Naive thymus-derived CD4-positive, alpha-beta T cell (primary cell): ENCODE measurements at places on chromosomes 2 and 18. TPM values are rescaled to one million over a fixed set of nuclear protein-coding genes. Genes with fewer than 3 reads are reported as not detected.

- H3K4me3 ChIP-seq, result no peak overlapping the region
- no peaks in the 10 kb centered on the region for H3K36me3 ChIP-seq
- H3K27me3 ChIP-seq, result no peaks in the 10 kb centered on the region
- H3K4me1 ChIP-seq, result no peaks in the 10 kb centered on the region
Measured at GRCh38 chr2:10285556-10286198, 17.0 kb upstream of the HPCAL1 start.

DNA sequence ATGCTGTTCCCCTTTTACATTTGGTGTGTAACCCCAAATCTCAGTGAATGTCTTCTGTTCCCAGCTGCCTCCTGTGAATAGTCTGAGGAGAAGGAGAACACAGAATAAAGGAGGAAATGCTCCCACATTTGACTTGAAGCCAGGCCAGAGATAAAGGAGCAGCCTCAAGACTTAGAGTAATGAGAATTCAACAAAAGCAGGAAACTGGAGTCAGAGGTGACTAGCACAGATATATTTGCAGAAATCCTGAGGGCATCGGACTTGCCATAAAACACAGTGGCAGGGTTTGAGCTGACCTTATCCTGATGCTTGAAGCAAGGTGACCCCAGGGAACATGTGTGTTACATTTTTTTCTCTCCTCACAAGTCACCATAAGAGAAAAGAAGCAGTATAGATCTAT is 291.4 kb upstream of the RND3 start:
- no peak overlapping the region for H3K27ac ChIP-seq
- H3K4me1 ChIP-seq, result no peaks in the 10 kb centered on the region
- H3K27me3 ChIP-seq, result no peaks in the 10 kb centered on the region
- no peak overlapping the region for H3K4me3 ChIP-seq

GRCh38 chr2:56380861-56381260 is 197.1 kb downstream of the CCDC85A start:
- no peak overlapping the region for H3K4me3 ChIP-seq
- H3K36me3 ChIP-seq, result no peaks in the 10 kb centered on the region
- no peak for DNase-seq
- H3K4me1 ChIP-seq, result no peaks in the 10 kb centered on the region
- H3K27me3 ChIP-seq, result no peaks in the 10 kb centered on the region

ERFE gene
- 0.28 and 0.31 TPM in 2 replicates for total RNA-seq

DNA sequence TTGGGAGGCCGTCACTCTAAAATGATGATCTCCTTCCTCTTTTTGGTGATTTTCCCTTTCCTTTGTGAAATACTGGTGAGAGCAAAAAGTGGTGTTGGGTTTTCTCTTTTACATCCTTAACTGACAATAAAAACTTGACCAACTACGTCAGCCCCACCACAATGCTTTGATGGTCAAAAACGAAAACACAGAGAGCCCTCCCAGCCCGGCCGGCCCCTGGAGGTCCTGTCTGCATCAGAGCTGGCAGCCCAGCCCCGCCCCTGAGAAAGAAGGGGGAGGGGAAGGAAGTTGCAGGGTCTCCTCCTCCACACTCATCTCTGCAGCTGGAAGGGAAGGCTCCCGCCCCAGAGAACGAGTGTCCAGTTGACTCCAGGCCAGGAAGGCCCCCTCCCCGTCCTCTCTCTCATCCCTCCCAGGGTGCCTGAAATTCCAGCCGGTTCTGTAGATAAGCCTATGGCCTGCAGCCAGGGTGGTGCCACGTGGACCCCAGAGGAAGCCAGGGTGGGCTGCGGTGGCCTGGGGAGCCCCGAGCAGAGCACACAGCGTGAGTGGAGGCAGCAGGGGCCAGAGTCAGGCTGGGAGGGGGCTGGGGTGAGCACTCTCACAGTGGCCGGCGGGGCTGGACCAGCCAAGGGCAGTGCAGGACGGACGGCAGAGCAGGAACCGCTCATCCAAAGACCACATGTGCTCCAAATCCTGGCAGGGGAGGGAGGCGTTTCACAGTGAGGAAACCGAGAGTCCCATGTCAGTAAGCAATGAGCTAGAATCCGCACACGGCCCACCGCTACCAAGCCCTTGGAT is 19.8 kb downstream of the BIN1 start:
- no peaks in the 10 kb centered on the region for H3K36me3 ChIP-seq
- no peaks in the 10 kb centered on the region for H3K27me3 ChIP-seq
- peaks cover 41% of the 10 kb centered on the region for H3K4me1 ChIP-seq

GRCh38 chr18:5142131-5142530 is 54.9 kb downstream of the AKAIN1 start:
- no peaks in the 10 kb centered on the region for H3K27me3 ChIP-seq
- peaks cover 15% of the 10 kb centered on the region for H3K4me1 ChIP-seq
- no peak overlapping the region for H3K27ac ChIP-seq
- no peak for DNase-seq
- no peaks in the 10 kb centered on the region for H3K36me3 ChIP-seq

DNA sequence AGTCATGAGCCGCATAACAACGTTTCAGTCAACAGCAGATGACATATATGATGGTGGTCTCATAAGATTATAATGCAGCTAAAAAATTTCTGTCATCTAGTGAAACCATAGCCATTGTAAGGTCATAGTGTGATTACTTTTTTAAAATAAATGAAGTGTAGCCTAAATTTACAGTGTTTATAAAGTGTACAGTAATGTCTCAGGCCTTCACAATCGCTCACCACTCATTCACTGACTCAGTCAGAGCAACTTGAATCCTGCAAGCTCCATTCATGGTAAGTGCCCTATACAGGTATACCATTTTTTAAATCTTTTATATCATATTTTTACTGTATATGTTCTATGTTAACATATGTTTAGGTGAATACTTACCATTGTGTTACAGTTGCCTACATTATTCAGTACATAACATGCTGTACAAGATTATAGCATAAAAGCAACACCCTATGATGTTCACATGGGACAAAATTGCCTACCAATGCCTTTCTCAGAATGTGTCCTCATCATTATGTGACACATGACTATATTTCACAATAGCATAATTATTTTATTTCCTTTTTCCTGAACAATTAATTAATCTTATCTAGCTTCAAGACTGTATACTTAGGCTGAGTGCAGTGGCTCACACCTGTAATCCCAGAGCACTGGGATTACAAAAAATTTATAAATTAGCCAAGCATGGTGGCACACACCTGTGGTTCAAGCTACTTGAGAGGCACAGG is 1115.9 kb upstream of the ZEB2 start:
- H3K4me3 ChIP-seq, result no peak overlapping the region
- H3K27me3 ChIP-seq, result no peaks in the 10 kb centered on the region
- H3K27ac ChIP-seq, result no peak overlapping the region
- no peaks in the 10 kb centered on the region for H3K4me1 ChIP-seq
- DNase-seq, result no peak

- no peak overlapping the region for H3K4me3 ChIP-seq
- H3K36me3 ChIP-seq, result no peaks in the 10 kb centered on the region
- DNase-seq, result no peak
- H3K27me3 ChIP-seq, result no peaks in the 10 kb centered on the region
Measured at GRCh38 chr2:37656512-37657423, 14.7 kb downstream of the CDC42EP3 start.

MSTN gene
- total RNA-seq, result 0.19 TPM

DNA sequence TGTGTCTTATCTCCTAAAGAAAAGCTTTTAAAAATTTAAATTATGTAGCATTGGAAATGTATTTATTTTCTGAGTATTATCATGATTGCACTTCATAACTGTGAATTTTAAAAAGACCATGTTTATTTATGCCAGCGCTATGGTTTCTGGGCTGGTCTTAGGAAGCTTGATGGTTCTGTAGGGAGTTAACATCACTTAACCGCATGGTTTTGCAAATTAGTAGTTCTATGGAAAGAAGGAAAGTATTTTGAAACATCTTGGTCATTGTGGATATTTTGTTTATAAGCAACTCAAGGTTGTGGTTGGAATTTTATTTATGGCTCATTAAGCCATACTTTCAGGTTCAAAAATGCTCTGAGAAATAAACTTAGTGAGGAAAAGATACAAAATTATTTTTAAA is 549.4 kb downstream of the STK39 start:
- no peaks in the 10 kb centered on the region for H3K36me3 ChIP-seq
- no peak overlapping the region for H3K4me3 ChIP-seq

DNA sequence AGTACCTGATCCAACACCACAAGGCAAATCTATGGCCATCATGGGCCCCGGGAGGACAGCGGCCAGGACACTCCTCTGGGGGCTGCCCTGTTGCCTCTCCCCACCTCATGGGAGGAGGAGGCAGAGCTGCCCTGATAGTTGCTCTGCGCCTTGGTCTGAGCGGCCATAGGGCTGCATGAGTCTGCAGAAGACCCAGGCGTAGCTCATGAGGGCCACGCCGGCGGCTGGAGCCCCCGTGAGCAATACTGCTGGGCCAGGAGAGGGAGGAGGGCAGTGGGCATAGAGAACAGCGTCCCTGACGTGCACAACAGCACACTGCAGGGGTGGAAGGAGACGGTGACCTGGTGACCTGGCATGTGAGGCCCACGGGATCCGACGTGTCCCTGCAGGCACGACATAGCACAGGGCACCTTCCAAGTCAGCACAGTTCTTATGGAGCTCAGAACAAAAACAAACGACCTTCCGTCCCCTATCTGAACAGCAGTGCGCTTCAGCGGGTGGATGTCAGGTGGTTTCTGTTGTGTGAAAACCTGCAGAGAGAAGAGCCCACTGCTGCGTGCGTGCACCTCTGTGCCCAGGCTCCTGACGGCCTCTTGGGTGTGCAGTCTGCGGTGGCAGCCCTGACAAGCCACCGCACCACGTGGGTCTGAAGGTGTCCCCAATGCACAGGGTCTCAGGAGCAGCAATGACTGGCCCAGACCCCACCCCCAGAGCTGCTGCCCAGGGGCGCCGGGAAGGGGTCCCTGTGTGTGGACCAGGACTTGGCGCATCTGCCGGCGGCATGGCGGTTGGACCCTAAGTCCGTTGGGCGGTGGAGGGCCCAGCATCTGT is 13.0 kb downstream of the STK25 start:
- H3K4me1 ChIP-seq, result no peaks in the 10 kb centered on the region
- H3K27me3 ChIP-seq, result no peaks in the 10 kb centered on the region
- H3K27ac ChIP-seq, result no peak overlapping the region
- peaks cover 8% of the 10 kb centered on the region for H3K36me3 ChIP-seq
- H3K4me3 ChIP-seq, result no peak overlapping the region

SPATA3 gene
- total RNA-seq, result not detected

TLK1 gene
- total RNA-seq, result 94.8 and 96.9 TPM in 2 replicates

DNA sequence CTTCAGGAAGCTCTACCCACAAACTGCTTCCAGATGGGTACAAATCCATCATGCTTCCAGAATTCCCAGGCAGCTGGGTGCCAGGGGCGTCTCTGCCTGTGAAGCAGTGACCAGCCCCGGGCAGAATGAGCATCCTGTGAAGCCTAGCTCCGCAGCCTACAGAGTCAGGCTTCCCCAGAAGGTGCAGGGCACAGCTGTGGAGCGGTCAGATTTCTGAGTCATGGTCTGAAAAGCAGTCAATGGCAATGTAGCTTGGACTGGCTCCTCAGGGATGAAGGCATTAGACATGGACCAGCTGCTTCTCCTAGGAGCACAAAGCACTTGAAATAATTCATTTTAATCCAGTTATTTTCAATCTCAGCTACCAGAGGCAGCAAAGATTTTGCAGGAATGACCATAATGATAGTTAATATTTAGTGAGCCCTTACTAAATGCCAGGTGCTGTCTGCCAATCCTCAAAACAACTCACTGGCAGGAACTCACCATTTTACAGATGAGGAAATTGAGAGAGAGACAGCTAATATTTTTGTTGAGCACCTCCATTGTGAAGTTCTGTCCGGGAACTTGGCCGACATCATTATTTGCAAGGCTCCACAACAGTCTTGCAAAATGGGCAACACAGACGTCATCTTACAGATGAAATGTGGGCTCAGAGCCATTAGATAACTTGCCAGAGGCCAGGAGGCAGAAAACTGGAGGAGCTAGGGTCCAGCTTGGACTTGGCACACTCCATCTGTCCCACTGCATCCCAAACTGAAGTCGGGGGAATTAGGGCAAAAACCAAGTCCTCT is 31.7 kb downstream of the ACMSD start:
- no peak overlapping the region for H3K4me3 ChIP-seq
- H3K36me3 ChIP-seq, result no peaks in the 10 kb centered on the region
- no peak for DNase-seq

- no peak for DNase-seq
- no peaks in the 10 kb centered on the region for H3K4me1 ChIP-seq
- H3K36me3 ChIP-seq, result no peaks in the 10 kb centered on the region
- H3K27ac ChIP-seq, result no peak overlapping the region
- H3K27me3 ChIP-seq, result no peaks in the 10 kb centered on the region
- no peak overlapping the region for H3K4me3 ChIP-seq
Measured at GRCh38 chr2:121044412-121044811, 240.6 kb downstream of the TFCP2L1 start.

DNA sequence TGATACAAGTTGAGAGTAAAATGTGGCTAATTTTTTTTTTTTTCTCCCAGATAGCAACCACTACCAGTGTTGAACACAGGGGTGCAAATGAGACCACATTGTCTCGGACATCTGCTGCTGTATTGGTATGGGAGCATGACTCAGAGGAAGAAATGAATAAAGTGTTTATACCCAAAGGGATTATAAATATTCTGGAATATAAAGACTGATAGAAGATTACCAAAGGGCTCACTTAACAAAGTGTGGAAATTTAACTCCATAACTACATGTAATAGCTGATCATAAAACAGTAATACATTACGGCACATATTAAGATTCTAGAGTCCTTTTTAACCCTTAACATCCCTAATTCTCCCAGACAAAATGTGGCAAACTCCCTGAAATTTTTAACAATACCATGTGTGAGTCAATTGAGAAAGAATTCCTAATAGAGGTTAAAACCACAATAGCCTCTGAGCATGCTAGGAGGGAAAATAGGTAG is 1023.0 kb upstream of the ACVR2A start:
- H3K36me3 ChIP-seq, result no peaks in the 10 kb centered on the region
- DNase-seq, result no peak
- H3K4me3 ChIP-seq, result no peak overlapping the region
- no peaks in the 10 kb centered on the region for H3K4me1 ChIP-seq

DNA sequence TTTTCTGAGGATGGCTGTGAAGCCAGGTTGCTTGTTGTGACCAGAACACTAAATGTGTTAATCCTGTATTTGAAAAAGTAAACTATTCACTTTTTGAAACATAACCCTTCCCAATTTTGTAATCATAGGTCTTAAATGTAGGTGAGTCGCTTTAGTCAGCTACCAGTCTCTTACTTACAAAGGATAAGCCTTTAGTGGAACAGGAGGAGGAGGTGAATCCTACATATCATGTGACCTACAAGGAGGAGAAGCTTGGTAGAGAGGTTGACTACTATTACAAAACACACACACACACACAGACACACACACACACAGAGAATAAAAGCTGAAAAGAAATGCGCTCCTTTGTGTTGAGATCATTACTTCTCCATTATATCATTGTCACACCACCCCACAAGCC is 59.9 kb upstream of the SPAG16 start:
- no peaks in the 10 kb centered on the region for H3K27me3 ChIP-seq
- no peaks in the 10 kb centered on the region for H3K4me1 ChIP-seq
- no peaks in the 10 kb centered on the region for H3K36me3 ChIP-seq
- DNase-seq, result no peak
- no peak overlapping the region for H3K27ac ChIP-seq
- no peak overlapping the region for H3K4me3 ChIP-seq

UGT1A8 gene
- not detected in 2 replicates for total RNA-seq

DNA sequence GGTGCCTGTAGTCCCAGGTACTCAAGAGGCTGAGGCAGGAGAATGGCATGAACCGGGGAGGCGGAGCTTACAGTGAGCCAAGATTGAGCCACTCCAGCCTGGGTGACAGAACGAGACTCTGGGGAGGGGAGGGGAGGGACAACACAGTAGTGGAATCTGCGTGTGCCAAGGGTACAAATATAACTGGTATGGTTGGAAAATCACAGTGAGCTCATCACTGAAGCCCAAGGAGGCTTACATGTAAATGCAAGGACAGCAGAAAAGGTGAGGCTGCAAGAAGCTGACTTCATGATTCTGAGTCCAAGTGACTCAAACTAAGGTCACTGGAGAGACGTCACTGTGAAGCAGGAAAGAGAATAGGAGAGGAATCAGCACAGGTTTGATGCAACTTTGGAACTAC is 9.2 kb downstream of the SEPTIN10 start:
- H3K36me3 ChIP-seq, result no peaks in the 10 kb centered on the region
- no peak overlapping the region for H3K27ac ChIP-seq
- H3K4me3 ChIP-seq, result no peak overlapping the region
- no peaks in the 10 kb centered on the region for H3K27me3 ChIP-seq
